H4 (cell line): ENCODE measurements at places on chromosomes 2 and 18.

DNA sequence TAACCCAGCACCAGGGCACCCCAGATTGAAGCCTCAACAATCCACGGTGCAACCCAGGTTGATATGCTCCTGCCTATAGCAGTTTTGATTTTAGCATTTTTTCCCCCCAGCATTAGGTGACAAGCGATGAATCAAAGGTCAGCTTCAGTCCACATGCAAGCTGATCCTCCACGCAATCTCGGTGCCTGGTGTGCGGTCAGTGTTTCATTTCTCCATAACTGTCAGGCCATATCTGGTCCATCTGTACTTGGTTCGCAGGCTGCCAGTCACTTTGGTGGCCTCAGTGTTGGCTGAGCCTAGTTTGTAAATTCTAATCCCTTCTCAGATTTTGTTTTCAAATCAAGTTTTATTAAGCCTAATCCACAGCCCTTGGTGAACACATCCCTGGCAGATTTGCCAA lies 30.2 kb downstream of the KCNG3 start:
- no peak for DNase-seq

DNA sequence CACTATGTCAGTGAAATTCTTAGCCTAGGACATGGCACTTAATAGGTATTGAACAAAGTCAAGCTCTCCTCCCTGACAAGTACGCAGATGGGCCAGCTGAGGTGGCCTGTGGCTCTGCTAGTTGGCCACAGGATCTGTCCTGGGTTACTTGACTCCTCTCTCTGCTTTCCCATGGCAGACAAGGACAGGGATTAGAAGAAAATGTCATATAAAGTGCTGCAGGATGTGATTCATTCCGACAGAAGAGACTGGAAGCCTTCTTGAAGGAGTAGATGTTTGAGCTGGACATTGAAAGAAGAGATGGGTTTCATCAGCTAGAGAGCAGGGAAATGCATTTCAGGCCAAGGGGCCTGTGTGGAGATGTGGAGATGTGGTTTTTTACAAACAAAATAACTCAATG lies 46.7 kb downstream of the SMAD7 start:
- no peak for DNase-seq

DNA sequence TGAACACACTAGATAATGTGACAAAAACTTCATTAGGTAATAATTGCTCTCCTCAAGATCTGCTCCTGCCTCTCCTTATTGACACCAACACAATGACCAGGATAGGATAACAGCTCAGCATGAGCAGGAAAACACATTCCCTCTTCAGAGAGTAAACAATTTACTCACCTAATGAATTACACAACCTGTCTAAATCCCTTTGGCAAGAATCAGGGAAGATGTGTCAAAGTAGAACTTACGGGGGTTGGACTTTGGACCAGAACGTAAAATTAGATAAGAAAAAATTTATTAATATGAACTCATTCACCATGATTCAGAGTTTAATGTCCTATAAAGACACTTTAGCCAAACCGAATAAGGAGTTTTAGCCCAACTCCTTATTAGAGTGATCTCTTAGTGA lies 512.2 kb downstream of the SATB2 start:
- no peak for DNase-seq

DNA sequence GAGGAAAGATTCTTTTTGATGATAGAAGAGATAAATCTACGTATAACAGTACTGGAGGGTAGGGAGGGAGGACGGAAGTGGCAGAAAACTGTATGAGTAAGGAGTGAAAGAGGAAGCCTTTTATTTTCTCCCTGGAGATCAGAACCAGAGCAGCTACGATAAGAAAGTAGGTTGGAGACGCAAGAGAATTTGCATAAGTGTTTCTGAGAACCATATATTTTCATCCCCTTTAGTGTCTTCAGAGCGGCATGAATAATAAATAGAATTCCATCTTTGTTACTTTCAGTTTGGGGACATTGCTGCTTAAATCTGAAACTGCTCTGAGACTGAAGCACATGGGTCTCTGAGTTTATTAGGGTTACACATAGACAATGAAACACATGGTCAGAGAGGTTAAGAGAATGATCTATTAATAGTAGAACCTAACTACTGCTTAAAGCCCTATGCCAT lies 230.2 kb upstream of the TNP1 start:
- DNase-seq: no peak

- no peak for DNase-seq
Measured at GRCh38 chr18:72171596-72171995, 372.5 kb downstream of the CBLN2 start.

DNA sequence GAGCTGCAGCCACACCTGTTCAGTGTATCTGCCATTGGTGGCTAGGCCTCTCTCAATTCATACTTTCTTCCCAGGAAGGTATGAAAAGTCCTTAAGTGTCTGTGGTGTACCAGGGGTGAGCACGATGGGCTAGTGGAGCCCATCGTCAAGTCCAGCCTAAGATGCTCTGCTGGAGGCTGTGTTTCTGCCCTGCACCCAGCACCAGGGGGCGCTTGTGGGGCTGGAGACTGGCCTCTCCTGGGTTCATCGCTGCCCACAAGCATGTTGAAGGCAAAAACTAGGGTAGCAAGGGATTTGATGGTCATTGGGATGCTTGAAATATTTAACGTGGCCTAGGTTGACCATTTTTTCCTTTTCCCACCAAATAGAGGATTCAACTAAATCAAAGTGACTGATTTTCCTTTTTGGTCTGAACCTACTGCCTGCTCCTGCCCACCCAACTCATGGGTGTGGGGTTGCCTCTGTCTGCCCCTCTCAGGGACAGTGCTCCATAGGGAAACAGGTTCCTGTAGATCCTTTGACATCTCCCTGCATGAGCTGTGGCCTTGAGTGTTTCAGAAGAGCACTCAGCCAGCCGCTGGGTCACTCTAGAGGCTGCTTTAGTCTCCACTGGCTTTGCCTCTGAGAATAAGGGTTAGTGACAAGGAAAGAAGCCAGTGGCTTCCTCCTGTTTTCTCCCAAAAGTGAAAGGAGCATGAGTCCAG lies 59.0 kb downstream of the TPGS2 start:
- DNase-seq: no peak

GRCh38 chr2:71608034-71608433 lies 154.7 kb downstream of the DYSF start:
- no peak for DNase-seq

GRCh38 chr18:49339146-49339545 lies 121.3 kb downstream of the DYM start:
- DNase-seq: no peak

DNA sequence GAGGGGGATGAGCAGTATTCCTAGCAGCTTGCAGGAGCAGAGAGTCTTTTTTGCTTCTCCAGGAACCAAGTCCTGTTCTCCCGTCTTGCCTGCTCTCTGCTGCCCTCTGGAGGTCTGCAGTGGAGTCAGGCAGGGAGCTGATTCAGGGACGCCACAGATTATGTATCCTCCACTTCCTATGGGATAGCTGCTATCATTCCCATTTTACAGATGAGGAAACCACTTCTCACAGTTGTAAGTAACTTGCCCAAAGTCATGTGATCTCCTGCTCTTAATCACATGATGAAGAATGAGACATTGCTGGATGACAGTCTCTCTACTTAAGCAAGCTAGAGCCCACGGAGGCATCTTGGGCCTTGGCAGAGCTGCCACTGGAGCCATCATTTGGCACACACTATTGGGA lies 8.3 kb downstream of the SLC4A5 start:
- peak; percentile 66 for DNase-seq

- DNase-seq: no peak
Measured at GRCh38 chr2:28764909-28765711, 13.5 kb downstream of the PPP1CB start.

- no peak for DNase-seq
Measured at GRCh38 chr2:71215447-71215846, 11.5 kb downstream of the PAIP2B start.

DNA sequence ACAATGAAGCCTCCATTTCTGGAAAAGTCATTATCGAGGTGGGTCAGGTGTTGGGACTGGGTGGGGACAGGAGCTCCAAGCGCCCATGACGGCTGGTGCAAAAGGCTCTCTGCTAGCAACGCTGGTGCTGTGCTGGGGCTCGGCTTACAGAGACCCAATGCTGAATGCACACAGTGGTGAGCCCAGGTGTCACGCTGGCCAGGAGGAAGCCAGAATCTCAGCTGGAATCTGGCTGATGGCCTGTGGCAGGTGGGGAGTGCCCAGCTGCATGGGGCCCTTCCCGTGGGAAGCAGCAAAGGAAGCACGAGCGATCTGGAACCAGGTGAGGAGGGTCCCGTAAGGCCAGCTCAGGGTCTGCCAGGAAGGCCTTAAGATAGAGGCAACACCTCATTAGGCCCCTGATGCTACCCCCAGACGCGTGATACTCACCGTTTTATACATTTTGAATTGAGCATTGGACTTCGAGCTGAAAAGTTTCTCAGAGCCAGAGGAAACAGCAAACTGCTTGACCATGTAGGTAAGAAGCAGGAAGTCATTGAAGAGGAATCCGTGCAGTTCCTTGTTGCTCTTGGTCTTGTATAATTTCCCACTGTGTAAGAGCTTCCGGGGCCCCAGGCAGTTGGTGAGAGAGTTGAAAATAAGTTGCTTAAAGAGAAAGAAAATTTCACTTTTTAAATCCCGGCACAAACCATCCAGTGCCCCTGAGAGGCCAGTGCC lies 34.7 kb downstream of the FAM228A start:
- DNase-seq: no peak

DNA sequence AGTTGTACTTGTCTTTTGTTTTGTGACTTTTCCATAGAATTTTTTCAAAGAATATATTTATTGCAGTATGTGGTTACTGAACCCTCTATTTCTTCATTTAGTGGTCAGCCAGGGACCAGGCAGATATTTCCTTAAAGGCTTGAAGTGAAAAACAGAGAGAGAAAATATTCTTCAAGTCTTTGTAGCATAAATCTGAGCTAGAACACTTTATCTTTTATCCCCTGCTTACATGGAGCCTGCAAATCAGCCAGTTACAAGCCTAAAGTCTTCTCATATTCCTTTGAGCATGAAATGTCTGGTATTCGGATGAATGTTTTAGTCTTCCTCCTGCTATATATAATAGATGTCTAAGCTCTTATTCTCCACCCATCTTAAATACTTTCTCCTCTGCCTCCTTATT lies 1557.5 kb upstream of the ACVR2A start:
- DNase-seq: no peak

GRCh38 chr2:43402002-43402401 lies 175.6 kb upstream of the ZFP36L2 start:
- DNase-seq: no peak
